EL (cell line): ENCODE measurements at places on chromosomes 2 and 18.

- DNase-seq = no peak
Measured at GRCh38 chr2:84457686-84458085, 1.4 kb downstream of the SUCLG1 start.

DNA sequence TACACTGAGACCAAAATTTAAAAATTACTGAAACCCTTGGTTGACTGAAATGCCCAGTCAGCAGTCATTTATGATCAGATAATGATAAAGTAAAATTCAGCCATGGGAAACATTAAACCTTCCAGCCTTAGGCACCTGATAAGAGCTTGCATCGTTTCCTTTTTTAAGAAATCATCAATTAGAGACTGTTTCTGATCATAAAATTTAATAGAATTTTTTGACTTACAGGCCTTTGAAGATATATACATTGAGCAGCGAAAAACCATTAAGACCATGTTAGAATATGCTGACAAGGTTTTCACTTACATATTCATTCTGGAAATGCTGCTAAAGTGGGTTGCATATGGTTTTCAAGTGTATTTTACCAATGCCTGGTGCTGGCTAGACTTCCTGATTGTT is 99.6 kb upstream of the CSRNP3 start:
- no peak for DNase-seq

- DNase-seq = peak; percentile 94
Measured at GRCh38 chr2:133733901-133734255, 165.6 kb upstream of the NCKAP5 start.

DNA sequence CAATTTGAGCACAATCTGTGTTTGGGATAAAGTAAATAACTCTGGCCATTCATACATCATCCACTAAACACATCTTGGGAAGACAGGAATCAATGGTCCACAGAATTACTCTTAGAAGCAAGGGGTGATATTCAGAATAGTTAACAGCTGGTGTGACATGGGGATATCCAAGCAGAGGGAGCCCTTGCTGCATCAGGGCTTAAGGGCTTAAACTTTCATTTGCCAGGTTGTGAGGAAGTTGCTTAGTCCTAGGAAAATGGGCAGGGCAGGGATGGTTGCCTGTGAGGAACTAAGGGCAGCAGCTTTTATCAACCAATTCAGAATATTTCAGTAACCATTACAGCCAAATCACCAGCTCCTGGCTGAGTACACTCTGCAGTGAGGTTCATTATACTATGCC is 2.0 kb upstream of the ITGA6 start:
- no peak for DNase-seq

DNA sequence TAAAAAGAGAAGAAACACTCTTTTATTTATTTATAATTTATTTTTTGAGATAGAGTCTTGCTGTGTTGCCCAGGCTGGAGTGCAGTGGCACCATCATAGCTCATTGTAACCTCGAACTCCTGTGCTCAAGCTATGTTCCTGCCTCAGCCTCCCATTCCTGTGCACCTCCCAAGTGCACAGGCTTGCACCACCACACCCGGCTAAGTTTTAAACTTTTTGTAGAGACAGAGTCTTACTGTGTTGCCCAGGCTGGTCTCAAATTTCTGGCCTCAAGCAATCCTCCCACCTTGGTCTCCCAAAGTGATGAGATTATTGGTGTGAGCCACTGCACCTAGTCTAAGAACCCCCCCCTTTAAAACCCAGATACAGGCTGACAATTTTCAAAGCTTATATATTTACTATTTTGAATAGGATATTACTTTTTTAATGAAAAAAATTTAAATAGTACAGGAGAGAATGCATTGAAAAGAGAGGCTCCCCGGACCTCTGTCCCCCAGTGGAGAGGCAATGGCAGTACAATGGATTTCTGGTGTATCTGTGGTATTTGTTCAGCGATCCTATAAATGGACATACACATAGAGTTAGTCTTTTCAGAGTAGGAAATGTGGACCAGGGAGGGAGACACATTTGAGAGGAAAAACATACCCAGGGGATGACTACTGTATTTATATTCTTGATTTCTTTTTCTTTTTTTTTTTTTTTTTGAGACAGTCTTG is 48.1 kb upstream of the CNOT11 start:
- peak; percentile 9 for DNase-seq

DNA sequence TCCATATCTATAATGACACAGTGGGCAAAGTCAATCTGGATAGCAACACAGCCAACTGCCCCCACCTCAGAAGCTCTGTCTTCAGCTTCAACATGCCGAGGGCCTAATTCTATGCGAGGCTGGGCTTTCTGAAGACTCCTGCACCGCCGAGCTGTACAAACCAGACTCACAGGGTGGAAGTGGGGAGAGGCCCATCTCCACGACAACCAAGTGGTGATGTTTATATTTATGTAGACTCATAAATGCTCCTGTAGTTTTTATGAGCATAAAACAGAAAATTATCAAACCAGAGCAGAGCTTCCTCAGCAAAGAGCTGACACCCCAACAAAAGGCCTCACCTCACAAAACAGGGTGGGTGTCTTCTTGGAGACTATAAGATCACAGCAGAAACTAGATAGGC is 77.0 kb upstream of the LGALSL start:
- DNase-seq = no peak

GRCh38 chr2:237359894-237360780 is 53.8 kb downstream of the COL6A3 start:
- no peak for DNase-seq

GRCh38 chr2:239548965-239549595 is 148.3 kb upstream of the HDAC4 start:
- no peak for DNase-seq

DNA sequence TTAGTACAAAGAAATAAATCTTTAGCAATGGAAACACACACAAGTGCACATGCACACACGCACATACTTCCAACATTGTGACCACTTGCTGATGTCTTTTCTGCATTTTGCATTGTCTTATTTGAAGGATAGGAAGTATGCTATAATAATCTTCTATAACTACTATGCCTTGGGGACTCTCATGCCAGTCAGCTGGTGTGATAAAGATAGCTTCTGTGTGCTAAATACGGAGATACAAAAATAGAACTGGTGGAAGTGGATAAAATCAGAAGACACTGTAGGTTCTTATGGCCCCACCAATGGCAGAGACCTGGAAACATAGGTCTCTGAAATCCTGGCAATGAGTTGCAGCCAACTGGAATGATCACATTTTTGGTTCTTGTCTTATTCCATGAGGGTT is 31.5 kb upstream of the RASGRP3 start:
- DNase-seq = no peak
